Naive thymus-derived CD8-positive, alpha-beta T cell (primary cell): ENCODE measurements at places on chromosomes 4 and X. TPM values are rescaled to one million over a fixed set of nuclear protein-coding genes. Genes with fewer than 3 reads are reported as not detected.

DNA sequence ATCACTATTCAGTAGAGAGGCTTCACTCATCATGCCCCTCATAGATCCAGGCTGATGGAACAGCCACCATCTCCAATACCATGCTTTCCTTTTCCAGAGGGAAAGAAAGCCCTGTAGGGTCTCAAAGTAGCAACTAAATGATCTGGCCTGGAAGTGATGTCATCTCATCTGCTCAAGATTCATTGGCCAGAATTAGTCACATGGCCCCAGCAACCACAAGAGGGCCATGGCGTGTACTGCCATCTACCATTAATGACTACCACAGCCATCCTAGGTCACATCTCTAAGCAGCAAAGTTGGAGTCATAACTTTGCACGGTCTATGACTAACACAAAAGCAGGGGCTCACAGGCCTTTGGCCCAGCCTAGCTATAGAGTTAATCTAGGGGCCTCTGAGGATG, 194.8 kb downstream of the KIT start:
- DNase-seq: no peak
- H3K36me3 ChIP-seq: no peaks in the 10 kb centered on the region
- H3K27ac ChIP-seq: no peak overlapping the region
- H3K4me1 ChIP-seq: no peaks in the 10 kb centered on the region
- no peak overlapping the region for H3K4me3 ChIP-seq

DNA sequence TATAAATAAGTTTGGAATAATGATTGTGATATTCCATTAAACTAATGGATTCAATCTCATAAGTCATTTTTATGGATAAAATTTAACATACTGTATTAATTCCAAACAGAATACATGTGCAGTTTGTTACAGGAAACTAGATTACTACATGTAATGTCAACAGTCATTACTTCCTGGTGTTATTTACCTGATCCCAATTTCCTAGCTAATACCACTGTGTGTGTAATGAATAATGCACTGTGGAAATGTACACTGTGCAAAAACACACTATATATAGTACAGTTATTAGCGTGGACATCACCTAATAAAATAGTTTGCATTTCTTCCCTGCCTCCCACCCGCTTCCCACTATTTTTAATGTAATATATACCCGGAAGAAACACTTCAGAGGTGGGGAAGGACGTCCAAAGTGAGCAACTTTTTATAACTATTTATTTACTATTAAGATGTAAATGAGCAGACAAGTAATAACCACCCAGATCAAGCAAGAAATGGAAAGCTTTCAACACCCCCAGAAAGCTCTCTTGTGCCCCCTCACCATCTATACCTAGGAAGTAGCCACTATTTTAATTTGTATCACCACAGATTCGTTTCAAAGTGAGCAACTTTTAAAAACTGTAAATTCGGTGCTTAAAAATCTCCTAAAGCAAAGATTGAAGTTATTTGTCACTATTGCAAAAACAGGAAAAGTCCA, 219.1 kb downstream of the THOC2 start:
- no peak for DNase-seq
- H3K36me3 ChIP-seq: peaks cover 11% of the 10 kb centered on the region
- H3K4me3 ChIP-seq: no peak overlapping the region
- no peaks in the 10 kb centered on the region for H3K27me3 ChIP-seq

- H3K4me3 ChIP-seq: no peak overlapping the region
- no peak for DNase-seq
- H3K36me3 ChIP-seq: no peaks in the 10 kb centered on the region
- no peaks in the 10 kb centered on the region for H3K27me3 ChIP-seq
Observed at GRCh38 chr4:38210396-38211114, 250.4 kb downstream of the PTTG2 start.

DNA sequence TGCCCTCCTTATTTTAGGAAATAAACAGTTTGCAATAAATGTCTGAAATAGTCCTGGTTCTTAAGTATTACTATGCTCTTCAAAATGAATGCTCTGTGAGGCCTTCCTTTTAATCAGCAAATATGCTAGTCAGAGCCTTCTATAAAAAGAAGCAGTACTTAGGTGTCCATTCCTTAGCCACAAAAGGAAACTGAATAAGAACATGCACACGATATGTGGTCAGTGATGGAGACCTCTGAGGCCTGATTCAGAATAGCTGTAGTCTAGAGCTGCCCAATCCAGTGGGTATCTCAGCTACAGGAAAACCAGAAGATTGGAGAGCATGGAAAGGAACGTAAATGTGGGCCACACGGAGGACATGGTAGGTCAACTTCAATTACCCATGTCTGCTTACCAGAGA, 141.8 kb downstream of the RASL11B start:
- no peaks in the 10 kb centered on the region for H3K27me3 ChIP-seq
- no peak overlapping the region for H3K4me3 ChIP-seq
- peaks cover 18% of the 10 kb centered on the region for H3K4me1 ChIP-seq
- no peak overlapping the region for H3K27ac ChIP-seq
- no peak for DNase-seq

- DNase-seq: no peak
- no peak overlapping the region for H3K4me3 ChIP-seq
- H3K27ac ChIP-seq: no peak overlapping the region
- no peaks in the 10 kb centered on the region for H3K36me3 ChIP-seq
- H3K4me1 ChIP-seq: no peaks in the 10 kb centered on the region
- no peaks in the 10 kb centered on the region for H3K27me3 ChIP-seq
Observed at GRCh38 chrX:130789793-130790192, 113.2 kb downstream of the ENOX2 start.

- peaks cover 25% of the 10 kb centered on the region for H3K4me1 ChIP-seq
- no peaks in the 10 kb centered on the region for H3K27me3 ChIP-seq
- DNase-seq: no peak
Observed at GRCh38 chr4:152351080-152351479, 184.8 kb downstream of the FBXW7 start.

DNA sequence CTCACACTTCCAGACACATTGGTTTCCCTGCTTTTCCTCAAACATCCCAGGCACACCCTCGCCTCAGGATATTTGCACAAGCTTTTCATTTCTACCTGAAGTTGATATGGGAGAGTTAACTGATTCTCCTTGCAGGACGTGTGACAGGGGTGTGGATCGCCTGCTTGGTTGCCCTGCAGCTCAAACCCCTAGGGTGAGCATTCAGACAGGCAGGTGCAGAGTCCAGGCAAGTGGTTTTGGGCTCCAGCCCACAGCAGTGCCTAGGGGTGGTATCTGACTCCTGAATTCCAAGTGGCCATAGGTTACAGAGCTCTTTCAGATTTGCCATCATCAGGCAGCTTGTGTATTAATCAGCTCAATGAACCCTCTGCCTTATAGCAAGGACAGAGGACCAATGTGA, 1104.2 kb upstream of the IGFBP7 start:
- H3K27ac ChIP-seq: no peak overlapping the region
- no peaks in the 10 kb centered on the region for H3K27me3 ChIP-seq
- H3K4me3 ChIP-seq: no peak overlapping the region

GRCh38 chr4:14152834-14153519, 525.5 kb upstream of the BOD1L1 start:
- H3K36me3 ChIP-seq: no peaks in the 10 kb centered on the region
- no peaks in the 10 kb centered on the region for H3K27me3 ChIP-seq
- peaks cover 4% of the 10 kb centered on the region for H3K4me1 ChIP-seq
- DNase-seq: no peak

DNA sequence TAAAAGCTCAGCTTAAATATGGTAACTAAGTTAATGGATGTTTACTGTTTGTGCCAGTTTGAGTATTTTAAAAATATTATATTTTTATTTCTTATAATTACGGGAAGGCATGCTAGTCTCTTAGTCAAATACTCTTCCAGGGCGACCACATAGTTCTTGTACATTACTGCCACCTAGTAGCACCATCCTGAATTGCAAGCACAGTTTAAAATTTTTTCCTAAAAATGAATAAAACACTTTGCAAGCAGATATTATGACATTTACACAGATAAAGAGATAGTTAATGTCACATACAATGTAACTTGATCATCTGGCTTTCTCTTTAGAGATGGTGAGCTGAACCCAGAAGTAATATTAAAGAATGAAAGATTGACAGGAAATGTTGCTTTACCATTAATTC, 11.5 kb downstream of the NDP start:
- no peaks in the 10 kb centered on the region for H3K36me3 ChIP-seq
- H3K27ac ChIP-seq: no peak overlapping the region
- peaks cover 5% of the 10 kb centered on the region for H3K4me1 ChIP-seq
- no peak overlapping the region for H3K4me3 ChIP-seq

GRCh38 chrX:54166915-54167314, 16.1 kb downstream of the FAM120C start:
- H3K36me3 ChIP-seq: no peaks in the 10 kb centered on the region
- peaks cover 2% of the 10 kb centered on the region for H3K4me1 ChIP-seq
- H3K27ac ChIP-seq: no peak overlapping the region
- no peaks in the 10 kb centered on the region for H3K27me3 ChIP-seq
- H3K4me3 ChIP-seq: no peak overlapping the region

GRCh38 chrX:138759217-138759943, 47.9 kb upstream of the FGF13 start:
- no peak overlapping the region for H3K27ac ChIP-seq
- no peaks in the 10 kb centered on the region for H3K36me3 ChIP-seq
- no peak for DNase-seq
- no peaks in the 10 kb centered on the region for H3K4me1 ChIP-seq
- H3K4me3 ChIP-seq: no peak overlapping the region

The PDZD4 gene
- 0.31 TPM for total RNA-seq

The DNAAF6 gene
- total RNA-seq: not detected

The TASL gene
- 1.8 TPM for total RNA-seq
